CD4-positive, alpha-beta T cell treated with Interferon alpha-2 for 1 hour (primary cell): ENCODE measurements at places on chromosomes 3 and 15.
A peak's percentile ranks its signal among the peaks of the same experiment; 100 is the strongest.

- no peak for DNase-seq
These were observed 111.1 kb upstream of the GPR149 start for GRCh38 chr3:154540950-154541604.

DNA sequence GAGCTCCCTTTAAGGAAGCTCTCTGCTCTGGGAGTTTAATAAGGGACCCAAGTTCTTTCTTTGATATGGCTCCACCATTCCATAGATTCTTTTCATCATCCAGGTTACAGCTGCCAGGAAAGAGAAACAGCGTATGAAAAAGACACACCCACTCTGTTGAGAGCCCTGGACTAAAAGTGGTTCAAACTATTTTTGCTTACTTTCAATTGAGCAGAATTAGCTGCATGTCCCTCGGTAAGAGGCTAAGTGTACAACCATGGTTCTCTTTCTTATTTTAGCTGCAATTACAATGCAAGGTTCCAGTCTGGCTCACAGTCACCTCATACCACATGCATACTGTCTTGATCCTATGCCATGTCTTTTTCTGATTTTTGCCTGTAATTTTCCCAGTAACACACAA is 1288.3 kb downstream of the NSUN3 start:
- no peak for DNase-seq

GRCh38 chr3:5841599-5841998 is 654.1 kb downstream of the EDEM1 start:
- DNase-seq, result no peak

DNA sequence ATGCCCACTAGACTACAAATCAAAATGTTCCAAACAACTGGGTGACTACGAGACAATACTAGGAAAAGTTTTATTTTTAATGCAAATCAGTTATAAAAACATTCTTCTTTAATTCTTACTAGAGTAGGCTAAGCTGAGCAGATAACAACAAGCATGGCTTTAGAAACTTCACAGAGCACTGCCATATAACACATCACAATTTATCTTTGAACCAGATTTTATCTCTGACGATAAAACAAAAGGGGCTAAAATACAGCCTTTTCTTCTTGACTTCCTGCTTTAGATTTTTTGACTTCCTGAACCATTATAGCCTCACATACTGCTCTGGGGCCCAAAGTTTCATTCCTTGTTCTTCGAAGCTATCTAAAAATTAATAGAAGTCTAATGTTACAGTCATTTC is 25.9 kb downstream of the TBC1D2B start:
- DNase-seq, result no peak

- DNase-seq, result no peak
These were observed 2.8 kb upstream of the MESP1 start for GRCh38 chr15:89753855-89754254.

GRCh38 chr15:75335705-75336355 is at the start of gene COMMD4:
Gene COMMD4 (plus strand): TSS chr15:75336063. CDS start chr15:75336090, 27 bp downstream.
- DNase-seq, result peak; percentile 79

DNA sequence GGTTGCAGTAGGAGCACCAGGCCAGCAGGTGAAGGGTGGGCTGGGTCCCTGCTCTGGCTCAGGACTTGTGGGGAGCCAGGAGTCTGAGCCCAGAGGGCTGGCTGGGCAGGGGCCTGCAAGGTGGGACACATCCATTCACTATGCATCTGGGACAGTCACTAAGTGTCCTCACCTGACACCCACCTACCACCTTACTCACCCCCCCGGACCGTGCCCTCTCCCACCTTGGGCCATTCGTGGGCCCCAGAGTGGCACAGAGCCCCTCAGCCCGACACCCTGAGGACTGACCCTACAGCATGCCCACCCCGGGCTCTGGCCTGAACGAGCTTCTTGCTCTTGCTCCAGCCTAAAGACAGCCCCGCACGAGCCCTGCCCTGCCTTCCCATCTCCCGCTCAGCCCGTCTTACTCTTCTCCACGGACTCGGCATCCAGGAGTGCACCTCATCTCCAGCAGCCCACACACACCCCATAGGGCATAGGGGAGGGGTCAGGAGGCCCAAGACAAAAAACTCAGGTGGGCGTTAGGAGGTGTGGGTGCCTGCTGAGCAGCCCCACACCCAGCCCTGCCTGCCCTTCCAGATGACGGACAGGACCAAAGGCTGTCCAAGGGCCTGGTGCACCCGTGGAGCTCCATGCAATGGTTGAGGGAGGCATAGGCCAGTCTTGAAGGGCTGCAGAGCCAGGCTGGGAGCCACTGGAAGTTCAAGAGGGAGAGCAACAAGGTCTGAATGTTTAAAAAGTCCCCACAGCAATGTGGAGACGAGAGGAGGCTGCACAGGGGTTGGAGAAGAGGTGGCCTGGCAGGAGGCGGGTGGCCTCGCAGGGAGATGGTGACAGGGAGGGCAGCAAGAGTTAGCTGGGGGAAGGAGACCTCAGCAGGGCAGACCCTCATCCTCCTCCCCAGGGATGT is 27.0 kb downstream of the PTH1R start:
- DNase-seq, result no peak

GRCh38 chr15:33840615-33841014 is 127.7 kb upstream of the CHRM5 start:
- no peak for DNase-seq

- DNase-seq, result no peak
These were observed 404.7 kb downstream of the SOX2 start for GRCh38 chr3:182116386-182116785.

- no peak for DNase-seq
These were observed 45.9 kb downstream of the HES1 start for GRCh38 chr3:194181612-194182529.

DNA sequence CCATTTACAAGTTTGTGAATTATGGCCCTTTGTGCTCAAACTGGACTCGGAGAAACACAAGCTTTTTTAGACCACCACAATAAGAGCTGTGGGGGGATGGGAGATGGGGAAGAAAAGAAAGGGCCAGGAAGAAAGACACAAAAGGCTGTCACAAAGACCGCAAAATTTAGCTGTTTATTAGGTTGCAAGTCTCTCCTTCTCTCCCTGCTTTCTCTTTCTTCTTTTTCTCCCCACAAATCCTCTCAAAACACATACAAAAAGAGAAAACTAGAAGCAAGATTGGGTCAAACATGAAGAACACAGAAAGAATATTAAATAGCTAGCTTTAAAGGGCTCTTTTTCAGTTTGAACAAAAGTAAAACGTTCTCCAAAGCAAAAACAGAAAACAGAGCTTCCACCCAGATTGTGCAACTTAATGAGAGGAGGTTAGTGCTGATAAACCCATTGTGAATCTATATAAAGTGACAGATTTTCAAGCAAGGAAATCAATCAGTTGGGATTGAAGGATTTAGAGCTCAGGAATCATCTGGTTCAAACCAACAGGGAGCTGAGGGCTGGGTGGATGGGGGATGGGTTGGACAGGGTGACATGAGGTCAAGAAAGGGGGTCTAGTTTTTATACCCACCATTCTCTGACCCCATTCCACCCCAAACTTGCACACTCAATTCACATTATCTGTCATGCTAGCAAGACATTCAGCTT is 87.3 kb downstream of the DHX30 start:
- no peak for DNase-seq

DNA sequence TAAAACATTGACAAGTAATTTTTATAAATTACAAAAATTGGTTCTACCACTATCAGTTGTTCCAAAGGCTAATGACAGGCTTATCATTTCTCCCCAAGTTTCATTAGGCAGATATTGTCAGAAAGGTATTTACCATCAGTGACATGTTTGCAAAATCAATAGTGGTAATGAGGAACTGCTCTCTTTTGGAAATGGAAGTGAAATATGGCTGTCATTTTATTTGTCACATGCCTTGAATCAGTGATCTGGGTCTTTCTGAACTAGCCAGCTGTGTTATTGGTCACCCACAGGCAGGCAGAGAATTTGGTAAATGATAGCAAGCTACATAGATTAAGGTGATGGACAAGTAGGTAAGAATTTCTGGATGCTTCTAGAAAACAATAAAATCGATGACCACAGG is 268.0 kb upstream of the ARHGEF26 start:
- DNase-seq, result no peak

GRCh38 chr15:99728916-99729315 is 4.3 kb downstream of the LYSMD4 start:
- no peak for DNase-seq

DNA sequence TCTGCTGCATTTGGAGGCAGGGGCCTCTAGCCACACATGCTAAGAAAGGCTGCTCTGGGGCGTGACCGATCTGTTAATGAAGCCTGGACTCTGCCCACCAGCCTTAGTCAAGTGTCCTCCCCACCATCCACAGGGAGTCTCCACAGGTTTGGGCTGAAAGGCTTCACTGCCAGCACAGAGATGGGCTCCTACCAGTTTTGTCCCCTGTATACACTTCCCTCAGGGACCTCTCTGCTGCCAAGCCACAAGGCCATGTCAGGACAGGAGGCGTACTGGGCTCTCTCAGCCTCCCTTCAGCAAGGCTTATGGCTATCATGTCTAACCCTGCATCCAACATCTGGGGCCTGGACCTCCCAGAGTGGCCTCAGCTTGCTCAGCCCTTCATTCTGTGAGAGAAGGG is 23.5 kb downstream of the KIF9 start:
- no peak for DNase-seq

- DNase-seq, result peak; percentile 90
These were observed at the start of gene TNIK for GRCh38 chr3:171459942-171460724. Gene TNIK (minus strand): TSS chr3:171460405. CDS start chr3:171460063, 342 bp downstream.

DNA sequence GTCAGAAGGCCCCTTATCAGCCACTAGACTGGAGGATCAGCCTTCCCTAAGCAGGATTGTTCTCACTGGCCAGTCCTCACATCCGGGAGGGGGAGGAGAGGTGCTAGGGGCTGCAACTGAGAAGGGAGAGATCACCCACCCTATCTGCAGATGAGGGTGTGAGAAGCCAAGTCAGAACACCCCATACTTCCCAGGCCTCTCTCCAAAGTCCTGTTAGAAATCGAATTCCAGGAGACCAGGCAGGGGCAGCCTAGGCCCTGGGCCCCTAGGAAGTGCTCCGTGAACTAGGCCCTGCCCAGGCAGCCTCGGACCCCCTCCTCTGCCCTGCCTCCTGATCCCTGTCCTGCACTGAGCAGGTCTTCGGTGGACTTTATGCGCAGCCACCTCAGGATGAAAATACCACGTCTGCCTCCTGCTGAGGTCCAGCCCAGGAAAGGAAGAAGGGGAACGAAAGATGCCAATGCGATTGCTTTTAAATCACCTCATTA is 933 bp downstream of the DZIP1L start:
- no peak for DNase-seq

- DNase-seq, result no peak
These were observed 11.0 kb upstream of the VPS39 start for GRCh38 chr15:42218953-42219592.

DNA sequence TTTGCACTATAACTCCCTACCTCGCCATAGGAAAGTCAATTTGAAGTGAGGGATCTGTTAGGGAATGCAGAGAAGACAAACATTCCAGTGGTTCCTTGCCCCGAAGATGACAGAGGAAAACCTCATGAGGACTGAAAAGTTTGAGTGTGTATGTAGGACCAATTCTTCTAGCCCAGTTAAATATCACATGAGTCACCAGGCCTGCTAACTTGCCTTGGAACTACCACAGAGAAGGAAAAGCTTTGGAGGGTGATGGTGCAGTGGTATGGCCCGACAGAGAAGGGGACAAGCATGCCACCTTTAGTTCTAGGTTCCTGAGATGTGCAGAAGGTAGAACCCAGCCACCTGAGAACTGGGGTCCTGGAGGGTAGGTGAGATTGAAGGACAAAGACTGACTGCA is 2.6 kb upstream of the UPK1B start:
- no peak for DNase-seq

- no peak for DNase-seq
These were observed 41.4 kb downstream of the ABTB1 start for GRCh38 chr3:127714125-127714571.

DNA sequence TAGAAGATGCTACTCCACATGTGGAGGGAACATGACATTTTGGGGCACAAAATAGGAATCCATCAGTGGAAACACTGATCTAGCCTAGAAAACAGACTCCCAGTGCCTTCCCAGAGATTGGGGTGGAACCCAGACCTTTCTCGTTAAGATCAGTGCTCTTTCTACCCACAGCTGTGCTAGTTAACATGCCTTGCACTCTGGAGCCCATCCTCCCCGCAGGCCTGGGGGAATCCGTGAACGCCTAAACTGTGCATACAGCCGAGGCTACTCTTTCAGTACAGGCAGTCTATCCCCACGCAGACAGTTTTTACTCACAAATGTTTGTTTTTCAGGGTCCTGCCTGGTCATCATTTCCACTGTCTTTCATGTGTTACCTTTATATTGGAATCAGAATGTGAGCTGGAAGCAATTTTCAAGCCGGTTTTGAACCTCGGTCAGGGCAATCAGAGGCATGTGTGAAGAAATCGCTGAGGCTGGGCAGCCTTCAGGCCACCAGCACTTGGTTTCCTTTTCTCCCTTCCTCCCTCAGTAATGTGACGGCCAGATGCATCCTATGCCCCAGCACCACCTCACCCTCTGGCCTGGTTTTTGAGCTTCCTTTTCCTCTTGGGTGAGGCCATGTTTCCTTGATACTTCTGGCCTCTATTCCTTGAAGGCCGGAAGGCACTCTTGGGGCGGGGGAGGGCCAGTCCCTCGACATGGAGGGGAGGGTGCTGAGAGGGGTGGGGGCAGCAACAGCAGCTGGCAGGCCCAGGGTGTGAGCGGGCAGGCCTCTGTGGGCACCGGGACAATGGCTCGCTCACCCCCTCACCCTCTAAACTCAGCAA is 123.6 kb upstream of the GALNT15 start:
- DNase-seq, result no peak

DNA sequence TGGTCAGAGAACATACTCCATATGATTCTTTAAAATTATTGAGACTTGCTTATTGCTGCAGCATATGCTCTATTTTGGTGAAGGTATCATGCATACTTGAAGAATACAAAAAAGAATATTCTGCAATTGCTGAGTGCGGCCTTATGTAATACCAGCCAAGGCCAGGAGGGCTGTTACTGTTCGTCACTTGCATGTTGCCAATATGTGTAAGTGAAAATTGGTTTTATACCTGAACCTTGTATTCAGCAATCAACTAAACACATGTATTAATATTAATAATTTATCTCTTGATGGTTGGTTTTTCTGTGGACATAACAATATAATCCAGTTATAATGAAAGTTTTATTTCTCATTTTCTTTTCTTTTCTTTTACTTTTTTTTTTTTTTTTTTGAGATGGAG is 13.9 kb upstream of the GABRA5 start:
- DNase-seq, result no peak

GRCh38 chr3:13788522-13789424 is 91.1 kb downstream of the WNT7A start:
- DNase-seq, result no peak

DNA sequence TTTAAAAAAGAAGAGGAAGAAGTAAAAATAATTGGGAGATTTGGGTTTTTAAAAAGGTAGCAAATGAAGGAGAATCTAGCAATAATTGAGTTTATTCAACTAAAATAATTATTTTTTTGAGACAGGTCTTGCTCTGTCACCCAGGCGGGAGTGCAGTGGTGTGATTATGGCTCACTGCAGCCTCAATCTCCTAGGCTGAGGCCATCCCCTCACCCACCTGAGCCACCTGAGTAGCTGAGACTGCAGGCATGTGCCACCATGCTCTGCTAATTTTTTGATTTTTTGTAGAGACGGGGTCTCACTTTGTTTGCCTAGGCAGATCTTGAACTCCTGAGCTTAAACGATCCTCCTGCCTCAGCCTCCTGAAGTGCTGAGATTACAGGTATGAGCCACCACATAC is 27.7 kb upstream of the ARF4 start:
- DNase-seq, result no peak
